Right ventricle myocardium superior (tissue), 1 donor: ENCODE measurements at places on chromosomes 5 and 9.

- no peak for DNase-seq
These were observed 100.5 kb upstream of the NMUR2 start for GRCh38 chr5:152505442-152506042.

GRCh38 chr9:106333481-106333880 is 529.5 kb upstream of the ZNF462 start:
- no peak for DNase-seq

GRCh38 chr5:122751293-122751782 is 23.5 kb upstream of the SNX2 start:
- DNase-seq: no peak

DNA sequence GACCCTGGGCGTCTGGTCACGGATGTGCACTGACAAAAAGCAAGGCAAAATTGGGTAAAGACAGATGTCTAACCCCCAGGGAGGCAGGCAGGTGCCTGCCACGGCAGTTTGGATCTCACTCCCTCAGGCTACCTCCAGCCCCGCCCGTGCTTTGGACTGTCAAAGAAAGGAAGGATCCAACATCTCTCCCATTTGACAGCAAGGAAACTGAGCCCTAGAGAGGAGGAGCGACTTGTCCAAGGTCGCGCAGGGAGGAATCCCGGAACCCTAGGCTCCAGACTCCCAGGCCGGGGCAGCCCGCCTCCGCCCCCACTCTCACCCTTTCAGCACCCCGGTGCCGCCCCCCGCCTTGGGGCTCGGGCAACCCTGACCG is 376 bp downstream of the GOLGA1 start:
- no peak for DNase-seq

DNA sequence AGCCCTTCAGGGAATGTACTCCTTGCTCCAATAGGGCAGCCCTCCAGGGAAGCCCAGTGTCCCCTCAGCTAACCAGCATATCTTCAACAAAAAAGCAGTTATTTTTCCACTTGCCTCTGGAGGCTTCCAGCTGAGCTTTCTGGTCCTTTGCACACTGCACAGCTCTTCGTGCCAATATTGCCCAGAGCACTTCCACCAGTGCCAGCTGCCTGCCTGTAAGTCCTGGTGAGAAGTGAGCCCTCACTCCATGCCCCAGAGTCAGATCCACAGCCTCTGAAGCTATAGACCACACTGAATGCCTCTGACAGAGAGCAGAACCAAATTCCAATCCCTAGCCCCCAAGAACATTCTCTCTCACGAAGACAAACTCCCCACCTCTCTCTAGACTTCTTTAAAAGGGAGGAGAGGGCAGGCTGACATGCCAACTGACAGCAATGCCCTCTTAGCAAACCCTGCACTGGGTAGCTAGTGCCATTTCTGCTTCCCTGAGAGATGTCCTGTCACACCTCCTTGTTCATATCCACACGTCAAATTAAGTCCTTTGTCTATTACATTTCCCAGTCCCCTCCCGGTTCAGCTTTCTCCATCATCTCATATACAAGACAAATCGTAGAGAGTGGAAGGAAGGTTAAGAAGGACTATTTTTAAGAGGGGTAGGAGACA is 12.7 kb upstream of the HEXB start:
- no peak for DNase-seq

DNA sequence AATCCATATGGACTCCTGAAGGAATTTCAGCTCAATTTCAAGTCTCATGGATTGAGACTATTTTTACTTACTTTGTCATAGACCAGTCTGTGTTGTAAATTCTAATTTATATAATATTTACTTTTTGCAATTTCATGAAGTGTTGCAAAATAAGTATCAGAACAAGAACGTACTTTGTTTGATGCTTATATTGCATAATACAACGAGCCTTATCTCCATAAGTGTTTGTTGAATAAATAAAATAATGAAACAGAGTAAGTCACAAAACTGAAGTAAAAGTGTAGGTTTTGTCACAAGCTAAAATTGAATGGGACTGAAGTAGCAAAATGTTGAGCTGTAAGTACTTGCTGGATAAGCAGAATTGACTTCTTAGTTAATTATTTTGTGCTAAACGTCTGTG is 3.0 kb upstream of the LIFR start:
- DNase-seq: no peak

- peak; percentile 74 for DNase-seq
These were observed 61.7 kb downstream of the TRIO start for GRCh38 chr5:14204785-14205321.

- DNase-seq: peak; percentile 41
These were observed 568.0 kb downstream of the MTRR start for GRCh38 chr5:8436924-8437323.

GRCh38 chr5:164431634-164432304 is 926.4 kb downstream of the MAT2B start:
- DNase-seq: no peak

GRCh38 chr9:113579283-113580040 is 115.9 kb downstream of the RGS3 start:
- peak; percentile 77 for DNase-seq

GRCh38 chr9:105449081-105449480 is 1.2 kb downstream of the FSD1L start:
- DNase-seq: no peak

GRCh38 chr5:41364346-41364745 is 146.1 kb downstream of the PLCXD3 start:
- DNase-seq: no peak

GRCh38 chr5:82540301-82540700 is 262.1 kb upstream of the RPS23 start:
- no peak for DNase-seq

GRCh38 chr9:93051680-93052089 is 6.8 kb upstream of the SUSD3 start:
- DNase-seq: peak; percentile 60

GRCh38 chr5:83510260-83510659 is 38.7 kb downstream of the VCAN start:
- no peak for DNase-seq

DNA sequence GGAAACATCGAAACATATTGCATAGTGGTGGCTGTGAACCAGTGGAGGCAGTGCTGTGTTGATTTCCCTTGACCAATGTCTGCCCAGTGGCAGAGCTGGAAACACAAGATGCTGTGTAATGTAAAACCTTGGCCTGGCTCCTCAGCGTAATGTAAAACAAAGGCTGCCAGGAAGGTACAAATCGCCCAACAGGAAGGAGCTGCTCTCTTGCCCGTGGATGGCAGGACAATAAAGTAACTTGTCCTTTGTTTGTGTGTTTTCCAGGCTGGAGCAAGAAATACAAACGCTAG is 143.4 kb downstream of the PALM2AKAP2 start:
- DNase-seq: no peak

- no peak for DNase-seq
These were observed 168.0 kb downstream of the TAF11L14 start for GRCh38 chr5:17802256-17802655.

GRCh38 chr5:107671742-107672210 is 1.0 kb upstream of the EFNA5 start:
- DNase-seq: no peak

GRCh38 chr5:23013395-23013998 is 160.4 kb upstream of the CDH12 start:
- DNase-seq: no peak

- DNase-seq: no peak
These were observed 105.2 kb downstream of the RASEF start for GRCh38 chr9:82957529-82958379.

GRCh38 chr9:120507936-120508510 is 71.9 kb downstream of the CDK5RAP2 start:
- no peak for DNase-seq

- DNase-seq: no peak
These were observed 1.9 kb downstream of the FNBP1 start for GRCh38 chr9:130040984-130041647.

GRCh38 chr5:180601591-180602480 is 10.5 kb upstream of the SCGB3A1 start:
- DNase-seq: peak; percentile 30
